T-helper 2 cell (primary cell): ENCODE measurements at places on chromosomes 13 and 19.

DNA sequence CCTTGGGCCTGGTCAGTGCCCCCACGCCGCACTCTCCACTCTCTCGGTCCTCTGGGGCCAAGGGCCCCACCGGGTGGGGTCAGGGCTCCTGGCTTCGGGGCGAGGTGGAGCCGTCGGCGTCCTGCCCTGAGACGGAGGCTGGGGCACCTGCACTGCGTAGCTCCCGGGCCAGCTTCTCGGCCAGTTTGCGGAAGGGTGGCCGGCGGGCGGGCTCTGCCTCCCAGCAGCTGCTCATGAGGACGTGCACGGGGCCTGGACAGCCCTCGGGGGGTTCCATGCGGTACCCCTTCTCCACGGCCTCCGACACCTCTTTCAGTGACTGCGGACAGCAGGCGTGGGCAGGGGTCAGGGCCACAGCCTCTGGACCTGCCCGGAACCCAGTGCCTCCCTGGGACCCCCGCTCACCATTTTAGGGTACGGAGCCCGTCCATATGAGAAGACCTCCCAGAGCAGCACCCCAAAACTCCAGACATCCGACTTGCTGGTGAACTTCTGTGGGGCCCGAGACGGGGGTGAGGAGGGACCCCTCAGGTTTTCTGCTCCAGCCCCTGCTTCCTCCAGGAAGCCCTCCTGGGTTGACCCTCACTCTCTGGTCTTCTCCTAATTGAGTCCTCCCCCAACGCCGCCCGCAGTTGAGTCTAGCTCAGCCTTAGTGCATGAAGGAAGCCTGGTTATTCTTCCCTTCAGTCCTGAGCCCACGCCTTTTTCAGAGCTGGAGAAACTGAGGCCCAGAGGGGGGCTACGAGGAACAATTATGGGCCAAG, 6.3 kb upstream of the RAX2 start:
- no peak for DNase-seq

GRCh38 chr13:50123002-50123401, 107.8 kb downstream of the KCNRG start:
- DNase-seq, result no peak

- no peak for DNase-seq
These were observed 97.9 kb upstream of the SLC7A1 start for GRCh38 chr13:29693275-29693945.

DNA sequence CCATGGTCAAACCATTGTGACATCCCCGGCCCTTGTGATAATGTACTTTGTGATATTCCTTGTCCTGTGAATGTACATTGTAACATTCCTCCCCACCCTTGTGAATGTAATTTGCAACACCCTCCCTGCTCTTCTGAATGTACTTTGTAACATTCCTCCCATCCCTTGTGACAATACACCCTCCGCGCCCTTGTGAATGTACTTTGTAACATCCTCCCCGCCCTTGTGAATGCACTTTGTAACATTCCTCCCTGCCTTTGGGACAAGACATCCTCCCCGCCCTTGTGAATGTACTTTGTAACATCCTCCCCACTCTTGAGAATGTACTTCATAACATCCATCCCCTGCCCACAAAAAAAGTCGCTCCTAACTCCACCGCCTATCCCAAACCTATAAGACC, 17.1 kb downstream of the ZNF846 start:
- no peak for DNase-seq

DNA sequence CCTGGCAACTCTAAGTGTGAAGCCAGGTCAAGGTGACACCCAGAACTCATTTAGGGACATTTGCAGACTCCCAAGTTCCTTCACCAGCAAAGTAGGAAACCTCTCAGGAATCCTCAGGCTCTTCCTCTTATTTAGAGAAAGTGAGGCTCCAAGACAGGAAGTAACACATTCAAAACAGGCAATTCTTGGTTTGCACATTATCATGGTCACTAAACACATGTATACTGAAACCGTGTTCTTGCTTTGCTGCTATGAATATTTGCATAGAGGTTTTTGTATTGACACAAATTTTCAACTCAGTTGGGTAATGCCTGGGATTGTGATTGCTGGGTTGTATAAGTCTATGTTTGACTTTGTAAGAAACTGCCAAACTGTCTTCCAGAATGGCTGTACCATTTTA, 13.2 kb upstream of the URI1 start:
- no peak for DNase-seq

DNA sequence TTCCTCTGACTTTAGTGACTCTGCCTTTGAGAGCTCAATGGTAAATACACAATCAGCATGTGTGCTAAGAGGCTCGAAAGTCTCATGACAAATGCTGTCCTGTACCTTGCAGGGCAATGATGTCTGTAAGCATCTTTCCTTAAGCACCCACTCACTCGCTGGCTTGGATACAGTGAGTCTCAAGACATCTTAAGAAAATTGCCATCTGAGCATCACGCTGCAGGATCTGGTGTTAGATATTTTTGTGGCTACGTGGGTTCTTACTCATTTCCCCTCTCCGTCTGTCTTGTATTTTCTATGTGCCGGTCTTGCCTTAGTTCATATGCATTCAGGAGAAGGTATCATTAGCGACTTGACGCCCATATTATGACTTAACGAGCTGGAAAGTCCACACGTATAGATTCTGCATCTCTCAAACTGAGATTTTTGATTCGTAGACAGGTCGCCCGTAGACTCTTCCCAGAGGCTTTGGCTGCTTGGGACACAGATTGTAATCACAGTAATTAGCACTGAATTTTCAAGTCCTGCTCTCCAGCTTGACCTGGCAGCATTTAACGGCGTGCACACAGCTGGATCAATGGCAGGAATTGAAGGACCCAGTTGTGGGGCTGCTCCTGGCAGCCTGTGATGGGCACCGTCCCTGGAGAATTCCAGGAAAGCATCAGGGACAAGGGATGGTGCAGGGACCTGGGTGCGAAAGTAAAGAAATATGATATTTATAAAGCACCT, 231.2 kb downstream of the ZIC5 start:
- no peak for DNase-seq

DNA sequence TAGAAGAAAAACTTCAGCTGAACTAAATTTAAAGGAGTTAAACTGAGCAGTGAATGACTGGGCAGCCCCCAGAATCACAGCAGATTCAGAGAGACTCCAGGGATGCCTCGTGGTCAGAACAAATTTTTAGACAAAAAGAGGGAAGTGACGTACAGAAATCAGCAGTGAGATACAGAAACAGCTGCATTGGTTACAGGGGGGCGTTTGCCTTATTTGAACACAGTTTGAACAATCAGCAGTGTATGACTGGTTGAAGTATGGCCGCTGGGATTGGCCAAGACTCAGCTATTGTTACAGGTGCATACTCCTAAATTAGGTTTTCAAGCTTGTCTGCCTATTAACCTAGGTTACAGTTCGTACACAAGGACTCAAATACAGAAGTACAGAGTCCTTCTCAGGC, 2.2 kb upstream of the SPRYD7 start:
- no peak for DNase-seq

GRCh38 chr19:6241680-6242377, 37.9 kb downstream of the MLLT1 start:
- DNase-seq, result no peak

DNA sequence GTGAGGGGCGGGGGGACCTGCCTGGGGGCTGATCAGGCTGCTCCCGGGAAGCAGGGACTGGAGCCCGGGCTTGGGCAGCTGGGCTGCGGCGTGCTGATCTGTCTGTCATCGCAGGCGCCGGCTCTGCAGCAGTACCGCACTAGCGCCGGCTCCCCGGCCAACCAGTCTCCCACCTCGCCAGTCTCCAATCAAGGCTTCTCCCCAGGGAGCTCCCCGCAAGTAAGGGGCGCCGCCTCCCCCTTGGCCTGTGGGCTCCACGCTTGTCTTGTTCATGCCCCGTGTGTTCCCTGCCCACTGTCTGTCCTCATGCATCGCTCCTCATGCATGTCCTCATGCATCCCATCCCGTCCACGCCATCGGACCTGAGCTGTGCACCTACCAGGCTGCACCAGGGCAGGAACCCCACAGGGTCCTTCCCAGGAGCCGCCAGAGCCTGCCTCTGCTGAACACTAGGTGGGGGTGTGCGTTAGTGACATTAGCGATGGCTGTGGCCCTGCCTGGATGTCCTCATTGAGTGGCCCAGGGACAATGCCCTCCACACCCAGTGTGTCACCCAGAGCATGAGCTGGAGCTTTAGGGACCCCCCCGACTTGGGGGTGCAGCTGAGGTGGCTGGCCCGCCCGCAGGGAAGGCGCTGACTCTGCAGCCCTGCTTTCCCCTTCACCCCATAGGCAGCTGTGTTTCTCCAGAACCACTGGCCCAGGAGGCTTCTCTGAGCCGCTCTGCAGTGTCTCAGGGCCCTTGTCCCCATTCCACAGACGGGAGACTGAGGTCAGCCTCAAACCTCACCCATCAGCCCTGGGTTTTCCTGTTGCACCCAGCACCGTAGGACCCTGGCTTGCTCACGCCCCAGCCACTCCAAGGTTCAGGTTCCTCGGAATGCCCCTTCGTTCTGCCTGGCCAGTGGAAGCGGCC, 19.5 kb downstream of the COMP start:
- DNase-seq, result no peak

GRCh38 chr13:99075268-99076191, 97.7 kb upstream of the DOCK9 start:
- DNase-seq, result no peak

- no peak for DNase-seq
These were observed 31.2 kb downstream of the DHRS12 start for GRCh38 chr13:51772781-51773180.

- DNase-seq, result no peak
These were observed 59.6 kb downstream of the NUFIP1 start for GRCh38 chr13:44929692-44930091.

- DNase-seq, result no peak
These were observed 4.6 kb upstream of the FAM32A start for GRCh38 chr19:16180611-16181010.

DNA sequence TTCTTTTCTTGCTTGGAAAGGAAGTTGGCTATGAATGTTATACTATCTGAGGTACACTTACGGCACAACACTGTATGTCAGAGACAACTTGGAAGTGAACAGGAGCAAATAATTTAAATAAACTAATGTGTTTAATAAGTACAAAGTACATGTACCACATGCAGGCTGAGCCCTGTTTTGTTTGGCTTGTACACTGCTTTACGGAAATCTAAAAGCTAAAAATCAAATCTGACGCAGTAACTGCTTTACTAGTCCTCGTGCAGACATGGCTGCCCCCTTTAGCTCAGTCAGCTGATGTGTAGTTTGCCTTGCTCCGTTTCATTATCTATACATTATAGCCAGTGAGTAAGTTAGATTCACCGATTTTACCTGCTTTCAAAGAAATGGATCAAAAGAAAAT, 36.5 kb downstream of the TDRD3 start:
- no peak for DNase-seq

DNA sequence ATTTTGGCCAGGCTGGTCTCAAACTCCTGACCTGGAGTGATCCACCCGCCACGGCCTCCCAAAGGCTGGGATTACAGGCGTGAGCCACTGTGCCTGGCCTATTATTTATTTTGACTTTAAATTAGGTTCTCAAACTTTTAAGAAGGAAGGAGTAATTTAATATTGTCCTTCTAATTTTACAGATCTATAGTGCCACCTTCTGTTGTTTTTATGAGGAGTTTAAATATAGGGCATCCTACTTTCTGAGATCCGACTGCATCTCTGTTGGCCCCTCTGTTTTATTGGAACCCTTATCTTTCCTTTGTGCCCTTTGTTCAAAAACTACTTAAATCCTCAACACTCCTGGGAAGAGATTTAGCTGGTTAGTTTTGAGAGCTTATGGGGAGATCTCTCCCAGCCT, 25.4 kb upstream of the ZMYM5 start:
- DNase-seq, result no peak

DNA sequence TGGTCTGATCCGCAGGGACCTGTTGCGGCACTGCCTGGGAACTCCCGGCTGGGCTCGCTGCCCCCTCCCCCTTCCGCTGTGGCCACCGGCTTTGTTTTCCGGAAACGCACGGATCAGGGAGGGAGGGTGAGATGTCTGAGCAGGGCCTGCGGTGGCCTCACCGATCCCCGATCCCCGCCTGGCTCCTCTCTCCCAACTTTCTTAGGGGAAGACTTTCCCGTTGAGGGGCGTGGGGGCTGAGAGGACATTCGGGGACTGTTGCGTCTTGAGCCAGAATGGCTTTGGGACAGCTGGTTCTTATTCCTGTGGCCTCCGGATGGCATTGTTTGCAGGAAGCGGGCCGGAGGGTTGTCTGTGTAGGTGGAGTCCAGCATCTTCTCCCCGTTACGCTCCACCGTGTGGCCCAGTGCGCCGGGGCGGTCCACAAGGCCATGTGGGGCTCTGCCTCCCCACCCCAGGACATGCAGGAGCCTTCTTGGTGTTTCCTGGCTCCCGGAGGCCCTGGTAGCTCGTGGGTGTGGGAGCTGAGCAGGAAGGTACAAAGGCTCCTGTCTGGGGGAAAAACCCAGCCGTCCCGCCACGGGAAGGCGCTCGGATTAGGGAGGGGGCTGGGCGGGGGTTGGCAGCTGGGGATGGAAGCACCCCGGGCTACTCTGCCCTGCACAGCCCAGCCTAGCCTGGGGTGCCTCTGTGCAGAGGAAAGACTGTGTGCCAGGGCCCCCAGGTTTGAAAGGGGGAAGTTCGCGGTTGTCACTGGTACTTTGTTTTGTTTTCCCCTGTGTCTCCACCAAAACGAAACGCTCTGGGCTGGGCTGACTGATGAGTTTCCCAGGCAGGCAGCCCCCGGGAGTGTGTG, 1.3 kb downstream of the CSNK1G2 start:
- DNase-seq, result peak; percentile 60
